Small intestine (tissue), 16 donors: ENCODE measurements at places on chromosomes 3 and 15. TPM values are rescaled to one million over a fixed set of nuclear protein-coding genes. Genes with fewer than 3 reads are reported as not detected.
A peak's percentile ranks its signal among the peaks of the same experiment; 100 is the strongest.

GRCh38 chr3:42647821-42648459 lies 5.6 kb upstream of the ZBTB47 start:
- no peak for DNase-seq

GRCh38 chr15:68408971-68409370 lies 23.0 kb downstream of the ITGA11 start:
- no peak for DNase-seq

DNA sequence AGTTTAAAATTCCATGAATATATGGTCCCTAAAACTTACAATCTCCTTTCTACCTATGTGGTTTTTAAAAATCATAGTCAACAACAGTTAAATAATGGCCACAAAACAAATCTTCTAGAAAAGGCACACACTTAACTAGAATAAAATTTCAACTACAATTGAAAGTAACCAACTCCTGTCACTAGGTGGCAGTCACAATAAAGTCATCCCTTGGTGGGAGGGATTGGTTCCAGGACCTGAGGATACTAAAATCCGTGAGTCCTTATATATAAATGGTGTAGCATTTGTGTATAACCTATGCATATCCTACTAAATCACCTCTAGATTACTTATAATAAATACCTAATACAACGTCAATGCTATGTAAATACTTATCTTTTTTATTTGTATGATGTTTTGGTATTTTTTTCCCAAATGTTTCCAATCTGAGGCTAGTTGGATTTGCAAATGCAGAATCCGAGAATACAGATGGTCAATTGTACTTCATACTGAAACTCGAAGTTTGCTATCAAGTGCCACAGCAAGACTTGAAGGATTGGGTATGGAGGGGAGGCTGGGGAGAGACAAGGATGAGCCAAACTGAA lies 172.6 kb downstream of the FMN1 start:
- peak; percentile 59 for DNase-seq

DNA sequence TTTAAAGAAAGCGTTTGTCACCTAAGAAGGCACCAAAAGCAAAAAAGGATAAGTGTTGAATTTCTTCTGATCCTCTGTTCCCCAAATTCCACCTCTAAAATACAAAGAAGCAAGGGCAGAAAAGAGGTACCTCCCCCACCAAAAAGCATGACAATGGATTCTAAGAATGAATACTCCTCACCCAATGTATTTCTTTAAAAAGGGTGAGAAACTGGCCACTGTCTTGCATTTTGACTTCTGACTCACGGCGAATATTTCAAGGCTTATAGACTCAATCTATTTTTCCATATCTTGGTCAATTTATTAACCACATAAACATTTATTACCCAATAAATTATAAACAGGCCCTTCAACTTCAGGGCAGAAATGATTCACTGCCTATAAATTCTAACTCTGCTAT lies 131.1 kb downstream of the NR1I2 start:
- no peak for DNase-seq

DNA sequence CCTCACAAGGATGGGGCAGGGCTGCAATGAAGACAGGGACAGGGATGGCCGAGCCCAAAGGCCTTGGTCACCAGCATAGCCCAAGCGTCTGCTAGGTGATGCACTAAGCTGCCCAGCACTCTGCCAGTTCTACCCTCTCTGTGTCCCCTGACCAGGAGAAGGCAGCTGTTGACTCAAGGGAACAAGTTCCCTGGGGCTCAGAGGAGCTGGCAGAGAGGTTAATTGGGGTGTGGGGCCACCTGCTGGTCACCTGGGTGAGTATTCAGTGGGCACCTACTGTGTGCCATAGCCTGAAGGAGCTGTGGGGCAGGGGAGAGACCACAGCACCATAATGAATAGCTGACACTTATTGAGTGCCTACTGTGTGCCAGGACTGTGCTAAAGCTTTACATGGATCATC lies 22.0 kb upstream of the DOCK3 start:
- peak; percentile 54 for DNase-seq

- DNase-seq: no peak
These were observed 77.0 kb downstream of the SLC9A9 start for GRCh38 chr3:143771258-143771657.

DNA sequence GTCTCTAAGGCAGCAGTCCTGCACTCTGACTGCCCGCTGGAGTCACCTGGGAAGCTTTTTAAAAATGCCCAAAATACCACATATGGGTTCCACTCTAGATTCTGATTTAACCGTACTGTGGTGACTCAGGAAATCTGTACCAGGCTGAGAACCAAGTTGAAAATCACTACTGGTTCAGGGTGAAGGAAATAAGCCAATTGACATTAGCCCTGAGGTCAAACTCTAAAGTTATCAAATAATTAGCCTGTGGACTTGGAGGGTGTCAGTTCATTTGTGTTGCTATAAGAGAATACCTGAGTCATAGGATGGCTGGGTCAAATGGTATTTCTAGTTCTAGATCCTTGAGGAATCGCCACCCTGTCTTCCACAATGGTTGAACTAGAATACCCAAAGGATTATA lies 321.7 kb upstream of the ROPN1 start:
- peak; percentile 25 for DNase-seq

DNA sequence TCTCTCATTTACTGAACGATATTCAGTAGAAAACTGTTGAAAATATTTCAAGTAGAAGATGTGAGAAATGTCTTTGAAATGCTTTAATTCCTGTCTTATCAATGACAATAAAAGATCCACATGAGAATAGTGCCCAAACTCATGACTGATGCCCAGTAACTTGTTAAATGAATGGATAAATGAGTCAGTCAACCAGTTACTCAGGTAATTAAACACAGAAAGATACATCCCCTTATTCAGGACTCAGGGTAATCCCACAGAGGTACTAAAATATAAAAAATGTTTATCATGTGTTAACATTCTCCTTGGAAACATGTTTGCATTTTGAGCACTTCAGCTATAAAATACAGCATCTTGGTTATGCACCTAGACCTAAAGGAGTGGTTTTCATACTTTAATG lies 169.5 kb downstream of the MBNL1 start:
- DNase-seq: no peak

- no peak for DNase-seq
These were observed 619.9 kb upstream of the SUCLG2 start for GRCh38 chr3:68274286-68274685.

- no peak for DNase-seq
These were observed 3.9 kb upstream of the SENP2 start for GRCh38 chr3:185582236-185582635.

DNA sequence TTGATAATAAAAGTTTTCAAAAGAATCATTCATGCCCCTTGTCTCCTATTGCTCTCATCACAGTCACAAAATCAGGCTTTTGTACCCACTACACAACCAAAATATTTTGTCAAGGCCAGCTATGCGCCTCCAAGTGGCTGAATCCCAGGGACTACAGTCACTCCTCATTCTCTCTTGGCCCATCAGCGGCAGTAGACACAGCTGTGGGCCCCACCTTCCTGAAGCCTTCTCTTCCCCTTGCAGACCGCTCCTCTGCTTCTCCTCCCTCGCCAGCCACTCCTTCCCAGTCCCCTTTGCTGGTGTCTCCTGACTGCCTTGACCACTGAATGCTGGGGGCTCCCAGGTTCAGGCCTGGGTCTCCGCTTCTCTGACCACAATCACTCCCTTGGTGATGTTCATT lies 52.1 kb downstream of the LSM3 start:
- no peak for DNase-seq

DNA sequence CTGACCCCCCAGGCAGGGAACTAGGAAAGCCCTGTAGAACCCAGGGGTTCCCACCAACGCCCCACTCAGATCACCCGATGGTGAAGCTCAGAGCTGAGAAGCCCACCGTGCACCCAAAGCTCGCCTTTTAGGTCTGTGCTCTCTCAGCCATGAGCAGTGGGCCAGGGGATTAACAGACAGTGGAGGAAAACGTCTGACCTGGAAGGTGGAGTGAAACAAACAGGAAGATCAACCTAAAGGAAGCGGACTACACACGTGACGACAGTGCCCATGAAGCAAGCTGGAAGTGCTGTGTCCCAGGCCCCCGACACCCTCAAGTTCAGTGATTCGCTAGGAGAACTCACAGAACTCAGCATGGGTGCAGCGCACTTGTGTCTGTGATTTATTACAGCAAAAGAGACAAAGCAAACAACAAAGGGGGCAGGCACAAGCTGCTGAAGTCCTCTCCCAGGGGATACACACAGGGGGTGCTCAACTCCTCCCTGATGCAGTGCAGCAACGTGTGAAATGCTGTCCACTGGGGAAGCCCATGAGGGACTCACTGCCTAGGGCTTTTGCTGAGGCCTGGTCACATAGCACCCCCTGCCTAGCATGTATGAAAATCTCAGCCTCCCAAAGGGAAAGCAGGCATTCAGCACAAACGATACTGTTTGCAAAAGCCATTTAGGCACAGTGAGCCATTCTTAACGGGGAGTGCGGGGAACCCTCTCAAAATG lies 43.5 kb downstream of the CFAP92 start:
- no peak for DNase-seq

DNA sequence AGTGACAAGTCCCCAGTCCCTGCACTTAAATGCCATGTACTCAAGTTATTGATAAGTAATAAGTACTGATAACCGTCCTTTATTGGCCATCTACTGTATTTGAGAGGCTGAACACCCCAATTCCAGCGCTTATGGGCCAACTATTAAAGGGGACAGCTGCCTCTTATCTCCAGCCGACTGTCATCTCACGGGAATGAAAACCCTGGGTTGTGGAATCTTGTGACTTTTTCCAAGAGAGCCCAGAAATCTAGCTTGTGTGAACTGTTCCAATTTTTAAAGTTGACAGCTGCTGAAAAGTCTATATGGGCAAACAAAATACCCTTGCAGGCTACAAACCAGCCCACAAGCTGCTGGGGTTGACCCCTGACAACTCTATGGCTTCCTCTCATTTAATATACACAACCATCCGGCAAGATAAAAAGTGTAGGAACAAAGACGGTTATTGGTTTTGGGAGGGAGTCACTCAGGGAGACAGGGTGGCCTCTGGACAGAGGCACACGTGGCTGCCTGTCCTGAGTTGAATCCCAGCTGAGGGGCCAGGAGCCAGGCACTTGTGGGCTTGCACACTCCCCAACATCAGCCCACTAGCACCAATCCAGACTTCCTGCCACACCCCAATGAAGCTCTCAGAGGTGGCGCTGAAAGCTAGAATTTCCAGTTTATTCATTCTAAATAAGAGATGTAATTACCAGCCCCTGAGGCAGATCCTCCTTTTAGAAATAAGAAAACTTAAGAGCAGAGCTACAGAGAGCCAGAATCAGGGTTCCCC lies 16.2 kb downstream of the SPSB4 start:
- DNase-seq: no peak

The SERINC4 gene
- 0.34 TPM for polyA plus RNA-seq

The PLSCR4 gene
- polyA plus RNA-seq: 1.6 TPM

The A4GNT gene
- polyA plus RNA-seq: not detected

The FOXL2 gene
- not detected for polyA plus RNA-seq

The NR1D2 gene
- polyA plus RNA-seq: 13.0 TPM

The COPG1 gene
- polyA plus RNA-seq: 141 TPM
